ENCODE measurements at places on chromosomes 7 and 10. TPM values are rescaled to one million over a fixed set of nuclear protein-coding genes. Genes with fewer than 3 reads are reported as not detected.
A peak's percentile ranks its signal among the peaks of the same experiment; 100 is the strongest.

- no peak for DNase-seq
These were observed 10.7 kb downstream of the TAS2R39 start for GRCh38 chr7:143193880-143194279.

DNA sequence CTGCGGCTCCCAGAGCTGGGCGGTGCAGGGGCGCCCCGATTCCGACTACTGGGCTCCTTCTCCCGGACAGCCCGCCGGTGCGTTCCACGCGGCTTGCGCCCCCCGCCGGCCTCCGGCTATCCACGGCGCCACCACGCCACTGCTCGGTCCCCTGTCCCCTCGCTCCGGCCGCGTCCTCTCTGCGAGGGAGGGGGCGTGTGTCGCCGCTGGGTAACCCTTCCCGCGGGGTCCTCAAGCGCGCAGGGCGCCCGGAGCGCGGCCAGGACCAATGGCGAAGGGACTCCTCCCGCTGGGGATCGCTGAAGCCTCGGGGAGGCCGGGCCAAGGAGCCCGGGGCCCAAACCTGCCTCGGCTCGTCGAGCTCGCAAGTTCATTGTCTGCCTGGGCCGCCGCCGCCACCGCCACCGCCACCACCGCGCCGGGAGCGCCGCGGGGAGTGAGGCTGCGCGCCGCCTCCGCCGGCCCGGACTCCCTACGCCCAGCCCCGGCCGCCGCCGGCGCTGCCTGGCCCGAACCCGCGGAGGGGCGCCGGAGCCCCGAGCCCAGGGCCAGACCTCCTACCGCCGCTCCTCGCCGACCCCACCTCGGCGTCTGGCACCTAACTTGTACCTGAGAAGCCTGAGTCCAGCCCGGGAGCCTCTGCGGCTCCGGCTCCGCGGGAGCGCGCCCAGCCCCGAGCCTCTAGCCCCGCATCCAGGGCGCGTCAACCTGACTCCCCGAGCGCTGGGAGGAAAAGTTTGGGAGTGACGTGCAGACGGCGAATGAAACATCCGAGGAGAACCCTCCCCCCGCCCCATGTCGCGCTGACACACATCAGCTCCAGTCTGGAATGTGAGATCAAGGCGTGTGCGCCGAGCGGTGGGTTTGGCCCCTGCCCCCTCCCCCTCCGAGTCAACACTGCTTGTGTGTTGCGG, at the start of gene CHST15:
Gene CHST15, minus strand, starts transcription at position 739 of the 914 bp plus-strand sequence. CDS start 47,386 bp downstream, outside the sequence.
- DNase-seq: peak; percentile 58

DNA sequence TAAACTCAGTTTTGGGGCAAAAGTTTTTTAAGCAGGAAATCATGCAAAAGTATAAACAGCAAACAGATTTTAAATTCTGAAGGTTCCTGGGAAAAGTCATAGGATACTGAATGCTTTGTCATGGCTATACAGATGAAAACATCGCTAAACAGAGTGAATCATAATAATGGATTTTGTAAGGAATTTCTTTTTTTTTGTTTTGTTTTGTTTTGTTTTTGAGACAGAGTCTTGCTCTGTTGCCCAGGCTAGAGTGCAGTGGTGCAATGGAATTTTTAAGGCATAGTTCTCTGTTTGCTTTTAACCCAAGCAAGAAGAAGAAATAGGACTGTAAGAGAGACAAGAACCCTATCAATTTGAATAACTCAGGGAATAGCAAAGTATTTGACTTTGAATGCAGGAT, 285.3 kb downstream of the NRG3 start:
- peak; percentile 26 for DNase-seq

RBP3 gene
- total RNA-seq: not detected

DNA sequence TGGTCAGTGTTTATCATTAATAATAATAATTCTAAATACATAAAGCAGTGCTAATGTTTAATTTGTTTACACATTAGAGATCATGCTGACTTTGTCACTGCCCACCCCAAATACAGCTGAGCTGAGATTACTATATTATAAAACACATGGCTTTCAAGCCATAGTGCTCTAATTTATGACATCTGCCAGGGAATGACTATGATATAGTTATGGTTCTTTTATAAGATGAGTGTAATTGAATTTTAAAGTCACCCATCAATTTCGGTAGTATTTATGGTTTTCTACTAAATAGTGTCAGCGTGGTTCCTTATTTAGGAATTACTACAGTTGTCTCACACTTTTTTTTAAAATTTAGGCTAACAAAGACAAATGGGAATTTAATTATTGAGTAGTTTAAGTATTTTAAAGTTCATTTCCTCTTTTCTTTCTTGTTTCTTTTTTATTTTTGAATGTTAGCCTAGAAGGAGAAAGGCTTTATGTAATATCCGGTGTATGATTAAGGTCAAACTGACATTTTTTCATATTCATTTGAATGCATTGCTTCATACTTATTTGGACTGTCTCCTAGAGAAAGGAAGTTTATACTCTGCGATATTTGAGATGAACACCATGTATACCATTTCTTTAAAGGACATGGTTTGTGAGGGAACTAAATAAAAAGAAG, 3.9 kb downstream of the CDK14 start:
- DNase-seq: no peak

DNA sequence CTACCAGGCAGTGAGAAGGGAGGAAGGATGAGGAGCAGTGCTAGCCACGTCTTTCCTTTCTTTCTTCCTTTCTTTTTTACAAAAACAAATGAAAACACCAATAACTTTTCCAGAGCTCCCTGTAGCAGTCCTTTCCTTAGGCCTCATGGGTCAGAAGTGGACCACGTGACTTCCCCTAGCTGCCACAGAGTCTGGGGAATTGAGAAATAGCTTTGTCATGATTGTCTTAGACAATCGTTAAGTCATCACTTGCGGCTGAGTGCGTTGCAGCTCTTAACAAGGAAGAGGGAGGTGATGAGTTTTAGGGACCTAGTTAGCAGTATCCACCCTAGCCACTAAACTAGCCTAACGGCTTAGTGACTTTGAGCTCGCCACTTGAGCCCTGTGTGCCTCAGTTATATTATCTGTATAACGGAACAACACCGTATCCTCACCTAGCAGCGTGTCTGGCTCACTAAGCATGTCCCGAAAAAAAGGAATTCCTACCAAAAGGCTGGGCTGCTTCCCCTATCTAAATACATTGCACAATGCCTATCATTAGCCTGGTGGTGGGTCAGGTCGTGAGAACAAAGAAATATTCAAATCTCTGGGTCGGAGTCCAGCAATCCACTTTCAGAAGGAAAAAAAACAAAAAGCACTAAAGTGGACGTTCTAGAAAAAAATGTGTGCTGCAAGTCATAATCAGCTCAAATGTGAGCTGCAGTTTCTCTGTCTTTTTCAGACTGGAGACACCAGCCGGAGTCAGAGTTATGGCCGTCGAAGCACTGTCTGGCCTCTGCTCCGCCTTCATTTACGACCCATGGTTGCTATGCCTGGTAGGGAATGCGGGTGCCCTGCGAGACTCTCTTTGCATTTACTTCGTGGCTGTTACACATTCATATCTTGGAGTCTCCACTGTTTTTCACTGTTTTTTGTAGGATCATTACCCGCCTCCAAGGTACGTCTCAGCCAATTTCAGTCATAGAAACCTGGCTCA, 338.5 kb upstream of the FOXK1 start:
- no peak for DNase-seq

- no peak for DNase-seq
These were observed 171.2 kb downstream of the EBF3 start for GRCh38 chr10:129792864-129793263.

GRID2IP gene
- total RNA-seq: 0.69 TPM

- peak; percentile 76 for DNase-seq
These were observed 318.6 kb upstream of the PHF14 start for GRCh38 chr7:10655031-10655430.

PRF1 gene
- not detected for total RNA-seq

PILRA gene
- 2.0 TPM for total RNA-seq

GRCh38 chr7:116490351-116490750, 9.2 kb upstream of the CAV2 start:
- no peak for DNase-seq

TMEM120A gene
- 17.9 TPM for total RNA-seq

TAS2R41 gene
- not detected for total RNA-seq

- DNase-seq: no peak
These were observed 86.5 kb downstream of the LSM5 start for GRCh38 chr7:32403463-32404229.

DNA sequence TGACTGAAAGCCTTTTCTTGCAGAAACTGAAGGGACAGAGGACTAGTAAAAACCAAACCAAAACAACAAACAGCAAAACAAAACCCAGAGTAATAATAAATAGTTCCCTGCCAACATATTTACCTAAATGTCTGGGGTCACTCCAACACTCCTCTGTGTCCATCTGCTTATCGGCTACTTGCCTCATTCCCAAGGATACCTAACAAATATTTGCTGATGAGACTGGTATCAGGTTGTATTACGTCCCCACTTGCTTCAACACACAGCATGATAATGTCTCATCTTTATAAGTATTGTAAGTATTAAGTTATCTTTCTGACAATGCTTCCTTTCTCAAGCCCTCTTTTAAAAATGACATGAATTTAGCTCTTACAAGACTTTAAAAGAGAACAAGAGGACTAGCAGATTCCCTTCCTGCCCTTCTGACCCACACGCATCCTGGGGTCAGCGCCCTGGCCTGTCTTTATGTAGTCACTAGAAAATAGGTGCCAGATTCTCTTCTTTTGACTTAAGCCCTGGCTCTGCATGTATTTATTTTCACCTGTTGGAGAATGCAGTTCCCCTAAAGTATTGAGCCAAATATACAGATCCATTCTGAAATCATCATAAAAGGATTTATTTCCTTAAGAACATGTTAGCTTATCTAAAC, 110.2 kb downstream of the SEM1 start:
- no peak for DNase-seq

DNA sequence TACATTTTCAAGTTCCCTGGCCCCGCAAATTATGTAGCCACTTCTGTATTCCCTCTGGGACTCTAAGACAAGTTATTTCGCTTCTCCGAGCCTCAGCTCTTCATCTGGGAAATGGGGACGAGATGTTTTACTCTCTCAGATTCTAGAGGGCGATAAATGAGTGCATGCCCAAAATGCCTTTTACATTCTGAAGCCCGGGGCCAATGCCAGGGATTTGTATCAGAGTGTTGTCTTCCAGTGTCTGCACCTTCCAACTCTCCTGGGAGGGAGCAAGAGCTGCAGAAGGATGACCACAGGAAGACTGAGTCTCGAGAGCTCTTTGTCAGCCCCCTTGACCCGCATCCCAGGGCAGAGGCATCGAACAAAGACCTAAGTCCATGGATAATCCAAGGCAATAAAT, 39.9 kb downstream of the BUB3 start:
- DNase-seq: no peak
